ENCODE measurements at places on chromosomes 13 and 19.

GRCh38 chr13:88104576-88104975 lies 433.4 kb downstream of the SLITRK5 start:
- DNase-seq, result no peak

- DNase-seq, result no peak
Measured at GRCh38 chr19:3041761-3042620, 12.9 kb upstream of the TLE2 start.

DNA sequence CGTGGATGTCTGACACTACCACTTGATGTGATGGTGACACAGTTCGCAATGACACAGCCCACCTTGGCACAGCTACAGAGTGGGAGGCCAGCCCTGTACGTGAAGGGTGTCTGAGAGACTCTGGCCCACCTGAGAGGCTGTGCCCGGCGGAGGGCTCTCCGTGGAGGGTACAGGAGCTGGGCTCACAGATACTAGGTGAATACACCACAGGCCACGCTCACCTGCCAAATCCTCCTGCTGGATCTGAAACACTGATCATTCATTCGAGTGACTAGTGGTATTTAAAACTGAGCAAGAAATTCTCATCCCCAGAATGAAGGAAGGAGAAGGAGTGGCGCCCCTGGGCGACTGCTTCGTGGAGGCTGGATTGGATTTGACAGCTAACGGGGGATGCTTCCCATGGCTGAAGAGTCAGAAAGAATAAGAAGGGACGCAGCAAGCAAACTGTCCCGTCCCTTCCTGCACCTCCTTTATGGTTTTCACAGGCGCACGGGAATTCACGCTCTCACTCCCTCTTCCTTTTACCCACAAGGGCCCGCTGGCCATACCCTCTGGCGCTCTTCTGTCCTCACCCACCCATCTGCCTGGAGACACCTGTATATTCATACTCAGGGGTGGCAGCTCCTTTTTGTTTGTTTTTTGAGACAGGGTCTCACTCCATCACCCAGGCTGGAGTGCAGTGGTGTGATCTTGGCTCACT lies 25.0 kb downstream of the CEBPG start:
- DNase-seq, result no peak

GRCh38 chr13:113897966-113898365 lies 34.1 kb upstream of the GAS6 start:
- DNase-seq, result no peak

- DNase-seq, result no peak
Measured at GRCh38 chr13:52659340-52659739, 6.7 kb downstream of the SUGT1 start.

- no peak for DNase-seq
Measured at GRCh38 chr13:32212421-32212820, 102.7 kb downstream of the ZAR1L start.

GRCh38 chr19:31255174-31255799 lies 93.9 kb downstream of the TSHZ3 start:
- DNase-seq, result no peak

- no peak for DNase-seq
Measured at GRCh38 chr13:27267596-27267995, 3.0 kb upstream of the RASL11A start.

- DNase-seq, result no peak
Measured at GRCh38 chr13:103391936-103392335, 325.7 kb upstream of the SLC10A2 start.

- no peak for DNase-seq
Measured at GRCh38 chr19:19510432-19510831, 4.9 kb downstream of the TSSK6 start.

DNA sequence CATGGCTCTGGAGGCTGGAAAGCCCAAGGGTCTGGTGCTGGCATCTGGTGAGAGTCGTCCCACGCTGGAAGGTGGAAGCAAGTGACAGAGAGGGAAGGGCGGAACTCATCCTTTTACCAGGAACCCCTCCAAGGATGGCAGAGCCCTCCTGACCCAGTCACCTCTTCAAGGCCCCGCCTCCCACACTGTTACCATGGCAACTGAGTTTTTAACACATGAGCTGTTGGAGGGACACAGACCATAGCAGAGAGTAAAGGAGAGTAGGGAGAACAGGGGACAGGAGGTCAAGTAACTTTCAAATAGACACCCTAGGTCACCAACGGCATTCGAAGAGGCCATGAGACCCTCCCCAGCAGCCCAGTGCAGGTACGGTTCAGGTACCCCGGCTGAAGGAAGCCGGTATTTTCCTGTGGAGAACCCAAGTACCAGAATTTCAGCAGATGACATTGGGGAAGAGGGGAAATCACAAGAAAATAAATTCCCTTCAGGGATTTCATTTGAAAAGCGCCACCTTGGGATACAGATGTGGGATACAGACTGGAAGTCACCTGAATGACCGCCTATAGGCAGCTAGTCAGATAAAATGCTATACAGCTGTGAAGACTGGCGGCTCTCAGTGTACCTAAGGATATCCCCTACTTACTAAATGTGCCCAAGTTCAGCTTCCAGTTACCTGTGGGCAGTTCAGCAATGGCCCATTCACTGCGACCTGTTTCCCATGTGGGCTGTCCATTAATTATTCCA lies 8.0 kb downstream of the IL17D start:
- DNase-seq, result no peak

DNA sequence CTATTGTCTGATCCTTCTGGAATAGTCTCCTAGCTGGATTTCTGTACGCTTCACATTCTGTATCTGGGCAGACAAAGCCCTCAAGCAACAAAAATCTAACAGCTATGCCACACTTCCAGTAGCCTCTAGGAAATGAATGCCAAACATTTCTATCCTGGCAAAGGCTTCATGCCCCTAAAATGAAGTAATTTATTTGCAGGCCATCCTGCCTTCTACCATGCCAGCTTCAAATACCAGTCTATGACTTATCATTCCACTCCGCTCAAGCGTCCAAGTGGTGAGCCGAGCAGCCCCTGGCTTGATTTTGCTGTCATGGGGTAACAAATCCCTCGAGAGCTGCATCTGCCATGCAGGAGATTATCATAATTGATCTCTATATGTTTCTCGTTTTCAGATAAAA lies 86.9 kb downstream of the LHFPL6 start:
- DNase-seq, result no peak

GRCh38 chr19:12721656-12722565 lies 1.8 kb downstream of the TNPO2 start:
- peak; percentile 33 for DNase-seq

DNA sequence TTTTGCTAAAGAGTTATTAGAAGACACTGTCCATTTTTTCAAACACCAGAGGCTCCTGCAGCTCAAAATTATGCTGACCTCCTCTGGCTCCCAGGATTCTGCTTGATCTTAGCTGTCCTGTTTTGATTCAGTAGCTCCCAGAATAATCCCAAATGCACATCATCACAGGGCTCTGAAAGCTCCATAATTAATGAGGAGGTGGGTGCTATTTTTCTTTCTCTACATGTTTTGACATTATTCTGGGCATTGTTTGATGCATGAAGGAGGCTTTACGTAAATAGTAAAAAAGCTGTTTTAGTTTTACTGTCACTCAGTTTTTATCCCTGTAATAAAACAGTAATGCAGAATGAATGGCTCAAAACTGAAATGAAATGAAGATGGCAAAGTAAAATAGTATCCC lies 495.4 kb downstream of the DCT start:
- DNase-seq, result no peak

DNA sequence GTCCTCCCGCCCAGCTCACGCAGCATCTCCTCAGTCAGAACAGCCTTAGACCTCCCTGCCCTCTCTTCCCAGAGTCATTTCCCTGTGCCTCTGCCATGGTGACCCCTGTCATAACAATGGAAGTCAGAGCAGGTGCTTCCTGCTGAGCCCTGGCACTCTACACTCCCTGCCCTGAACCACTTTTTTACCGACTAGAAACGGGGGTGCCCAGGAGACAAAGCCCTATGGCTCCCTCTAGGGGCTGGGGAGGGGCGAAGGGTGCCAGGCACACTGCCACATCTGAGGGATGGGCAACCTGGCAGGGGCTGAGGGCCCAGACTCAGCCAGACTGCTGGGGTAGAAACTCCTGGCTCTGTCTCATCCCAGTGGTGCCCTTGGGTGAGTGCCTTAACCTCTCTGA lies 16.4 kb downstream of the ZNF574 start:
- DNase-seq, result peak; percentile 29

DNA sequence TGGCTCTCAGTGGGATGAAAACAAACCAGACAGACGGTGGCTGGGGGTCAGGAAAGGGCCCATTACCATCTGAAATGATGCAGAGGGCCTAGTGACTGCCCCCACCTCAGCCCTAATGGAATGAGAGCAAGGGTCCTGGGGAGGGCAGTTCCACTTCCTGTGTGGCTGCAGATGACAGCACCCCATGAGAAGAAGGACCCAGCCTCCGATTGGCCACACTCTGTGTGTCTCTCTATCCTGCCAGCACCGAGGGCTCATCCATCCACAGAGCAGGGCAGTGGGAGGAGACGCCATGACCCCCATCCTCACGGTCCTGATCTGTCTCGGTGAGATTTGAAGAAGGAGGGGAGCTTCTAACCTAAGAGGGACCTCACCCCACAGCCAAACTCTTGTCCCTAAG lies 498 bp downstream of the LILRB1 start:
- DNase-seq, result no peak

DNA sequence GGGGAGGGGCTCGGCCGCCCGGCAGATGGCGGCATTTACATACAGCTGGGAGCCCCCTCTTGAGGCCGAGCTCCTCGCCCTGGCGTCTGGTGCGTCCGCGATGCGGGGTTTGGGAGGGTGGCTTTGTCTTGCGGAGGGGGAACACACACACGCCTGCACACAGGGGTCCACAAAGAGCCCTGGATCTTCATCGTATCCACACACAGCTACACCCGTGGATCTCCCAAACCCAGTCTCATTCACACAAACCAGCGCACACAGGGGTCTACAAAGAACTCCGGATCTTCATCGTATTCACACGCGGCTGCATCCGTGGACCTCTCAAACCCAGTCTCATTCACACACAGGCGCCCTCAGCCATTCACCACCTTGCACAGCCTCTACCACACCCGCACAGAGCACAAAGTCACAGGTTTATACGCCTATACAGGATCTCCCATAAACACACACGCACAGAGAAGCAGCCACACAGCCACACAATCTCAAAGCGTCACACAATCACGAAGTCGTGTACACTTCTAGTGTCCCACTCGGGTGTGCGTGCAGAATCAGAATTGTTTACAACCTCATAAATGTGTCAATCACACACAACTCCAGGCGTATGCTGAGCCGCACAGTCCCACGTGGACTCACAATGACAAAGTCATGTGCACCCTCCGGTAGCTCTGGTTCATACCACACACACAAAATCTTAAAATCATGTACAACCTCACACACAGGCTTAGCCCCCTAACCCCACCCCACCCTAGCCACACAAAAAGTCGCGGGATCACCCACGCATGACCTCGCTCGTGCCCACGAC lies 550 bp upstream of the DLL3 start:
- DNase-seq, result no peak

DNA sequence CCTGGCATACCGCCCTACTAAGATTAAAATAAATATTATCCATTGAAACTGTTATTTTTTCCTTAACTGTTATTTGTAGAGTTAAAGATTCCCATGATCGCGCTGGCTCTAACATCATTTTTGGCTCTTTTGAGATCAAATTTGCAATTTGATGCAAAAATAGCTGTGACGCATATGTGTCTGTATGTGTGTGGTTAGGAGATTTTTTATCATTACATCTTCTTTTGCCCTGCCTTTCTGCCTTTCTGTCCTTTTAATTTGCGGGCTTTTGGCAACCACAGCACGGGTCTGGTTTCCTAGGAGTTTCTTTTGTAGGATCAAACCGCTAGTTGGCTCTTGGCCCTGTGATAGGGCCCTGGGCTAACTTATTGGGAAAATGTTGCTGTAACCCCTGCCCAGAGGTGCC lies 37.3 kb upstream of the ALOX5AP start:
- DNase-seq, result no peak

- no peak for DNase-seq
Measured at GRCh38 chr19:49761249-49761624, 1.9 kb downstream of the TSKS start.

GRCh38 chr13:24221007-24221406 lies 60.5 kb downstream of the SPATA13 start:
- DNase-seq, result no peak

DNA sequence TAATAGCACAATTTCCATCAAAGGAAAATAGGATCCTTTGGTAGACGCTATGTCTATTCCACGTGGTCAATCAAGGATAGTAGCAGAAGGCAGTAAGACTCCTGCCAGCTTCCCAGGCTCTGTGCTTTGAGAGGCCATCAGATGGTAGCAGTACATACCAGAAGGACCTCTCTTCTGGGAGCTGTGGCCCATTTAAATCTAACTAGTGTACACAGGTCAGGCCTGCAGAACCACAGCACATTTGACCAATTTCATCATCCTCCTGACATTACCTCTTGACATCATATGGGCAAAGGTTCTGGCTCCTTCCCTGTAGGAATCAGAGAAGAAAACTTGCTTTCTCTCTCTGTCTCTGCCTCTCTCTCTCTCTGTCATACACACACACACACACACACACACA lies 229.6 kb upstream of the HTR2A start:
- DNase-seq, result no peak

DNA sequence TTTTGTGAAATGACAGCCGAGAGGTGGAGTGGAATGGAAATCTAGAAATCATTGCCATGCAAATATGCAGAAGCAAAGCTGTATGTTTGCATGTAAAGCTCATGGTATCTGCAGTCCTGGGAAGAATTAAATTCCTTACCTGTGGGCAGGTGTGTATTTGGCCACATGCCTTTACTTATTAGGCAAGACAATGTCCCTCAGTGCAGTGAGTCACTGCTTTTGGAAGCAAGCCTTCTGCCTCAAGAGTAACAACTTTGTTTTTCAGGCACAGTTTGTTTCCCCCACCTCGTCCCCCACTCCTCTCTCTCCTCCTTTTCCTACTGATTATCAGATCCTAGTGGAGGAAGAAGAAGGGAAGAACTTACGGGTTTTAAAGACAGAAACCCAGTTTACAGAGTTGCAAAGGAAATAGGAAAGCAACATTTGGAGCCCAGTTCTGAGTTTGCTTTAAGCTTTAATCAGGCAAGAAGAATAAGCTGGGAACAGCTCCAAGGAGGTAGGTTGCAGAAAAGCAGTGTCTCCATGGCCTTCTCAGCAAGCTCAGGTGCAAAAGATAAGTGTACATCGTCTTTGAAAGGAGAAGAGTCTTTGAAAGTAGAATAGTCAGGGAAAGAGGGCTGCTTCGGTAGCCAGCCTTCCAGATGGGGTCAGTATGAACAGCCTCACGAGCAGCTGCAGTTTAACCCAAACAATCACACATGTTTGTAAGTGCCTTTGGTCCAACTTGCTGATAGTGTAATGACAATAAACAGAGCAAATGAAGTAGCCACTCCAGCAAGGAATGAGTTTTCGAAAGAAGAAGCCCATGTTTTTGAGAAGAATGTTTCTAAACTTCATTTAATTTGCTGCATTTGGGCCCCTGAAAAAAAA lies 190.1 kb downstream of the KLF5 start:
- no peak for DNase-seq

GRCh38 chr13:113098162-113098732 lies 7.3 kb upstream of the F7 start:
- no peak for DNase-seq

Data from activated CD4-positive, alpha-beta T cell treated with anti-CD3 and anti-CD28 coated beads for 1 hour (primary cell).